ENCODE measurements at places on chromosomes 3 and 15.

- DNase-seq, result no peak
Observed at GRCh38 chr15:82313446-82313845, 35.8 kb downstream of the GOLGA6L10 start.

- DNase-seq, result no peak
Observed at GRCh38 chr3:110846971-110847370, 224.6 kb upstream of the NECTIN3 start.

- DNase-seq, result no peak
Observed at GRCh38 chr15:44340410-44340809, 51.9 kb downstream of the GOLM2 start.

GRCh38 chr3:122533931-122534334, 19.2 kb upstream of the KPNA1 start:
- no peak for DNase-seq

- DNase-seq, result no peak
Observed at GRCh38 chr3:127676921-127677351, 4.2 kb downstream of the ABTB1 start.

DNA sequence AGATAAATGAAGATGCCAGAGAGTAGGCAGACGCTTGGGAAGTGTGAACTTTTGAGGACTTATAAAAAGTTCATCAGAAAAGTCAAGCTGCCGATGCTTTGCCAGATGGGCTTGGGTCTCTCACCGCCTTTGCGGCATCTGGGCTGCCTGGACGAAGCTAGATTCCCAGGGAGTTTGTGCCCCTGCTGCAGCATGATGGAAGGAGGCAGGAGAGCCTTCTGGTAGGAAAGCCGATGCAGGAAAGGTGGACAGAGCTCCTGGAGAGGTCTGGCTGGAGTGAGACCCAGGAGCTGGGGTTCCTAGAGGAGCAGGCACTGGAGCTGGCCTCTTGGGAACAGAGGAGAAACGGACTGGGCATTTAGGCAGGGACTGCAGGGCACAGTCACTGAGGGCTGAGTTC, 51.9 kb upstream of the ATP2B2 start:
- DNase-seq, result no peak

GRCh38 chr15:58407236-58407775, 24.5 kb upstream of the LIPC start:
- DNase-seq, result no peak

- no peak for DNase-seq
Observed at GRCh38 chr3:123261666-123262065, 59.9 kb downstream of the SEC22A start.

DNA sequence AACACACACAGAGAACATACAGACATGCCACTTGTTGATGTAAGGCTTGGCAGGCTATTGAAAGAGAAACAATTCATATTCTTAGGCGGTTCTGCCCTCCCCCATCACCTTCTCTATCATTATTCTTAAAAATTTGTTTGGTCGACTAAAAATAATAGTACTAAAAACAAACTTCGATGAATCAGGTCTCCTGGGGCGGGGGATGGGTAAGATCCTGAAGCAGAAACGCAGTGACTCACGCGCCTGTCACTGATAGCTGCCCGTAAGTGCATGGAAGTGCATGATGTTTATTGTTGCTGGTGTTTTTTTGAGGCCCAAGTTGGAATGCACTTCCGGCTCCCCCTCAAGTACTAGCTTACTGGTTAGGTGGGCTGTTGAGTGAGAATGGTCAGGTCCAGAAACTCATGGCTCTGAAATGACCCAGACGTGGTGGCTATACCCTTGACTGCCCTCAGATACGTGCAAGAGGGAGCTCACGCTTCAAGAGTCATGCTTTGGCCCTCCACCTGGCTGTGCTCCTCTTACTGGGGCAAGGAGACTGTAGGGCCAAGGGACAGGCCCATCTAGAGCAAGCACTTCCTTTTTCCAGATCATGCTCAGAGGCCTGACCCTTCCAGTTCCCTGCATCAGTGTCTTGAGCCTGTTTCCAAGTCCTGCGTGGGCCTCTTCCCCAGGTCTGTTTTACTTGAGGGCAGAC, 10.9 kb downstream of the SMAD3 start:
- no peak for DNase-seq

DNA sequence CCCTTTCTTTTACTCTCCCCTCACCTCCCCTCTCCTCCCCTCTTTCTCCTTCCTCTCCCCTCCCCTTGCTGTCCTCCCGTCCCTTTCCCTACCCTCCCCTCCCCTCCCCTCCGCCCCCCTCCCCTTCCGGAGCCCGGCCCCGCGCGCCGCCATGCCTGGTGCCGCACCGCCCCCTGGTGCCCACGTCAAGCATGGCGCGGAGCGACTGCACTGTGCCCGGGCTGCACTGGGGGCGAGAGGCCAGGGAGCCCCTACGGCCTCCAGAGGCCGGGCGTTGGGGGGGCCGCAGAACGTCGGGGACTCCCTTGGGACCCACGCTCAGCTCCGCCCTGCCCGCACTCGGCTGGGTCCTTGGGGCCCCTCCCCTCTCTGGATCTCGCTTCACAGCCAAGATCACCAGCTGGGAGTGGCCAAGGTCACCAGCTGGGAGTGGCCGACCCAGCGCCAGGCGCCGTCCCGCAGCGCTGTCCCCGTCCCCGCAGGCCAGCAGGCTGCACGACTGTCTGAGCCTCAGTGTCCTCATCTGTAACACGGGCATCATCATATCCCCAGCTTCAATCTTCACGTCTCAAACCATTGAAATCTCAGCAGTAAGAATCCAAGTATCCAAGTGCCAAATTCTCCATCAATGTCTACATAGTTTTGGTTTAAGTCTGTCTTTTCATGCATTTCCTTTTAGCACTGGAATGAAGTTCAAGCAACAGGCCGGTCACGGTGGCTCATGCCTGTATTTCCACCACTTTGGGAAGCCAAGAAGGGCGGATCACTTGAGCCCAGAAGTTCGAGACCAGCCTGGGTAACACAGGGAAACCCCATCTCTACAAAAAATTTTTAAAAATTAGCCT, 42.5 kb downstream of the TPRA1 start:
- peak; percentile 70 for DNase-seq

DNA sequence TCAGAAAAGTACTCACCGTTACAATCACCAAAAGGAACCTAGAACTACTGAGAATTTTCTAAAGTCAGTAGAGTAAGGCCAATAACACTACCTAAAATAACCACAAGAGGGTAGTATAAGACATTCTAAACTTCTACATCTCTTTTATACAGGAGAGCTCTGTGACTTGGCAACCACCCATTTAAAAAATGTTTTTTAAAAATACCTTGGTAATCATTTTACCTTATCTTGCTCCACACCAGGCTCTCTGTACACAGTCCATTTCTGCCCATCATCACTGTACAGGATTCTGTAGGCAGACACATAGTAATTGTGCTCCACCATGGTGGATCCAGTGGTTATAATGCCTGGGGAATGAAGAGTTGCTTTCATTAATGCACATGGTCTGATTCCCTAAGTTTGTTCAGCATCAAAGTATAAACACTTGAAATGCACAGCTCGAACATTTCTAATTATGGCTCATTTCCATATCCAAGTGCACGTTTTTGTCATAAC, 54.5 kb downstream of the ST3GAL6 start:
- DNase-seq, result no peak

- no peak for DNase-seq
Observed at GRCh38 chr3:126125341-126125740, 41.4 kb upstream of the SLC41A3 start.

- DNase-seq, result no peak
Observed at GRCh38 chr3:143383421-143383820, 263.9 kb downstream of the CHST2 start.

DNA sequence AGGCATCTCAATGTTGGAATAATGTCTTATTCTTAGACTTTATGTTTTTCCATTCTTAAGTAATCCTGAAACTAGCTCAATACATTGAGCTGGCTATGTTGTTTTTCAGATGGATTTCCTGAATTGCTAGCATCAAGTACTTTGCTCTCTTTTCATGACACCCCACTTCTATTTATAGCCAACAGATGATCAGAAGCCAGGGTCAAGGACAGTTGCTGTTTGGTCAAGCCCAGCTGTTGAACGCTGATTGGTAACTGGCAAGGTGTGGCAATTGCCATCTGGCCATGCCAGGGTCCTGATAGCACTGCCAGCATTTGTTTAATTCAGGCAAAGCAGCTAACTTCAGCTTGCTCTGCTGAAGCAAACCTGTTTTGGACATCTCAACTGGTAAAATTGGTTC, 46.2 kb upstream of the PLCL2 start:
- no peak for DNase-seq

DNA sequence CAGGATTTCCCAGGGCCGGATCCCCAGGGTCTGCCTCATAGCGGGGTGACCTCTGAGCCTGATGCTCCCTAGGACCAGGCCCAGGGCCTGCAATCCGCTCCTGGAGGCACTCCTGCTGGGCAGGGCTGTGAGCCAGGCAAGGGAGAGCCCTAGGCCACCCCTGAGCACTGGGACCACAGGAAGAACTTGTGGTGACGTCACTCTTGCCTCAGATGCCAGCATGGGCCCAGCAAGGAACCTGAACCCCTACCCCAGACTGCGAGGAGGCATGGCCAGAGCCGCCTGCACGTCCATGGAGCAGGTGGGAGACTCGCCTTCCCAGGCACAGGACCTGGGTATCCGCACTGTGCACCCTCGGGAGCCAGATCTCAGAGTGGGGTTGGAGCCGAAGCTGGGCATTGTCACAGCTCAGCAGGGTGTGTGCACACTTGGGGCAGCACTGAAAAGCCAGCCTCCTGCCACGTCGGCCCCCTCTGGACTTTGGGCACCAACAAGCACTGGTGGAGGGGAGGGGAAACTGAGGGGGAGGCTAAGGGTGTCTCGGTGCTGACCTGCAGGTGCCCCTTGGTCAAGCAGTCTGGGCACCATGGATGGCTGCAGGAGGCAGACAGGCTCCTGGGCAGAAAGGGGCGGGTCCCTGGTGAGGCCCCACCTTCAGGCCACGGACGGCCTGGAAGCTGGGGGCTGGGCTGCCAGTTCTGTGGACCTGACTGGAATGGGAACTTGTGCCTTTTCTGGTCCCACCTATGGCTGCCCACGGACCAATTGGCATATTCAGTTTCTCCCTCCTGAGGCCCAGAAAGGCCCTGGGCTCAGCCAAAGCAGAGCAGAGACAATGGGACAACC, 49.3 kb downstream of the SLC6A20 start:
- no peak for DNase-seq

- DNase-seq, result no peak
Observed at GRCh38 chr3:171809861-171810628, at the start of gene PLD1. Gene PLD1, minus strand, starts transcription at chr3:171810483. Its CDS starts 72,432 bp downstream, at chr3:171738051.

GRCh38 chr15:72113347-72114031, 4.5 kb downstream of the MYO9A start:
- no peak for DNase-seq

GRCh38 chr3:45642731-45643152, 46.5 kb upstream of the SACM1L start:
- no peak for DNase-seq

- DNase-seq, result no peak
Observed at GRCh38 chr3:14210843-14211594, 32.4 kb downstream of the LSM3 start.

- no peak for DNase-seq
Observed at GRCh38 chr3:194091141-194091540, 44.8 kb upstream of the HES1 start.

GRCh38 chr3:182837855-182838454, 44.7 kb downstream of the ATP11B start:
- no peak for DNase-seq

- DNase-seq, result no peak
Observed at GRCh38 chr3:10448544-10448943, 56.8 kb downstream of the ATP2B2 start.

DNA sequence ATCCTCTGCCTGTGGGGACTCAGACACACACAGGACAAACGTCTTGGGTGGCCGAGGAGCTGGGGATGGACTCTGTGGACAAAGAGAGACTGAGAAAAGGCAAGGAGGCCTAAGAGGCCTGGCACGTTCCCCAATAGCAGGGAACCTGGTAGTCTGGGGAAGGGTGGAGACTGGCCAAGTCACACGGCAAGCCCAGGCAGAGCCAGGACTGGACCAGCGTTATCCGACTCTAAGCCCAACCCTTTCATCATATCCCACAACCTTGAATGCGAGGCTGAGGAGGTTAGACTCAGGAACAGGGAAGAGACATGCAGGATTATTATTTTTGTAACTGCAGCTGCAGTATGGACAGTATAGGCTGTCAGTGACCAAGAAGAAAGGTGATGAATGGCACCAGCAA, 53.4 kb downstream of the SLC6A11 start:
- DNase-seq, result no peak

GRCh38 chr3:13163848-13164382, 90.7 kb upstream of the IQSEC1 start:
- DNase-seq, result no peak

- no peak for DNase-seq
Observed at GRCh38 chr15:75188499-75188898, 13.2 kb upstream of the C15orf39 start.

GRCh38 chr3:25895443-25895842, 105.6 kb downstream of the OXSM start:
- DNase-seq, result no peak

DNA sequence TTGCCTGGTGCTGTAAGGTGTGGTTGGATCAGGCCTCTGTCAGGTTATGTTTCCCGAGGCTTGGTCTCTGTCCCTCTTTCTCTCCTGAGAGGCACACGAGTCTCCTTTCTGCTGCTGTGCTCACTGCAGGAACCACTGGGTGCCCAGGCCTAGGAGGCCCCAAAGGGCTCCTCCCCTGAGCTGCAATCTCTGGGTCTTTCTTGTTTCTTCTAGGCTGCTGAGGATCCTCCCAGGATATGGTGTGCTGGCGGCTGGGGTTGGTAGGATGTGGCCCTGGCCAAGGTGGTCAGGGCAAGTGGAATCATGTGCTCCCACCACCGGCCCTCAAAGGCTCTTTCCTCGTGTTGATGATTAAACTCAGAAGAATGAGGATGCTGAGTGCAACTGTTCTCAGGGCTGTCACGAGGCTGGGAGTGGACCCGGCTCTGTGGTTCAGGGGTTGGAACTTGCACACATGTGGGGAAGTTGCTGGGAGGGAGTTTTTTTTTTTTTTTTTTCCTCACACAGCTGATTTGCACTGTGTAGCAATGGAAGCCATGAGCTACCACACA, 43.6 kb upstream of the CTSH start:
- DNase-seq, result no peak

- no peak for DNase-seq
Observed at GRCh38 chr3:32026593-32026992, 45.0 kb downstream of the ZNF860 start.

GRCh38 chr15:81216422-81216821, 19.7 kb downstream of the IL16 start:
- no peak for DNase-seq

DNA sequence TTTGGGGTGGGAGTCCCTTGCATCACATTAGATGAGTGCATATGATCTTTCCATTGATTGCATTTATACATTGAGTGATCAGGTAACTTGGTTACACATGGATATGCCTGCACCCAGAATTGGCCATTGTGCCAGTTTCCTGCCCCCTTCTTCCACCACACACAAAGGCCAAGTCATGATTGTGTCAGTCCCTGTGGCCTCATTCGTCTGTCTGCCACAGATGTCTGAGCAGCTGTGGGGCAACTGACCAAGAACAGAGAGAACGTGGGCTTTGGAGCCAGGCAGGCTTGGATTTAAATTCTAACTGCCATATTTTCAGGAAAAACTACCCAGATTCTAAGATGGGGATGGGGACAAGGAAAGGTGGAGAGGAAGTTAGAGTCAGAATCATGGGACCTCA, 27.0 kb downstream of the CCNL1 start:
- DNase-seq, result no peak
